ENCODE measurements at places on chromosomes 2 and 18. TPM values are rescaled to one million over a fixed set of nuclear protein-coding genes. Genes with fewer than 3 reads are reported as not detected.

The ABCB11 gene
- not detected for total RNA-seq

The MYO5B gene
- 29.3 TPM for total RNA-seq

The KIF1A gene
- not detected for total RNA-seq

The REV1 gene
- 18.1 TPM for total RNA-seq

Measured in HT-29 (cell line).